ENCODE measurements at places on chromosomes 7 and 10.

- no peak overlapping the region for H3K4me3 ChIP-seq
- no peaks in the 10 kb centered on the region for H3K36me3 ChIP-seq
- H3K4me1 ChIP-seq, result no peaks in the 10 kb centered on the region
Observed at GRCh38 chr10:124122211-124122610, 28.8 kb upstream of the CHST15 start.

GRCh38 chr7:157816086-157816485 lies 479.3 kb downstream of the DNAJB6 start:
- H3K36me3 ChIP-seq, result no peaks in the 10 kb centered on the region
- H3K4me3 ChIP-seq, result no peak overlapping the region
- no peaks in the 10 kb centered on the region for H3K4me1 ChIP-seq
- H3K27me3 ChIP-seq, result no peaks in the 10 kb centered on the region

DNA sequence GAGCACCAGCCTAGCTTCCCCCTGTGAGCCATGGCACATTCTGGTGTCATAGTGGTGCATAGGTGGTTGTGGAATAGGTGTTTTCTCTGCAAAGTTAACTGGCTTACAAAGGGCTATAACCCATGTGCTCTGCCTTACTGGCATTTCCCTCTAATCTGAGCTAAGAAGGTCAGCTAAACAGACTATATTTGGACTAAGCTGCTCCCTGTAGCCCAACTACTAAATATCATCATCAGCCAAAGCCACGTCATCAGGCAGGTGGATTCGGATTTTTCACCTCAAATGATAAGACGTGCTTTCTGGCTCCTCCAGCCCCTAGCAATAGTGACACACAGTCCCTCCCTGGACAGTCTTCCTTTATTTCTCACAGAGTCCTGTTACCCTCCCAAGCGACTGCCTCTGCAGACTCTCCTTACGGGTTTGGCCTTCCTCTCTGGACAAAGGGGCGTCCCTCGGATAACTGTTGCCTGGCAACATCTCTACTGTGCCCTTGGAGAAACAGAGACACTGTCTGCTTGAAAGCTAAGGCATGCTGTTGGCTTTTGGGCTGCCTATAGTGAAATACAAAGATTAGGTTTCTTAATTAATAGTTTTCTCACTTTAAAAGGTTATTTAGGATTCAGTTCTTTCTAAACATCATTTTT lies 9.1 kb downstream of the SLC13A4 start:
- no peaks in the 10 kb centered on the region for H3K4me1 ChIP-seq
- no peaks in the 10 kb centered on the region for H3K36me3 ChIP-seq
- H3K4me3 ChIP-seq, result no peak overlapping the region
- peaks cover 16% of the 10 kb centered on the region for H3K27me3 ChIP-seq
- no peak for DNase-seq

DNA sequence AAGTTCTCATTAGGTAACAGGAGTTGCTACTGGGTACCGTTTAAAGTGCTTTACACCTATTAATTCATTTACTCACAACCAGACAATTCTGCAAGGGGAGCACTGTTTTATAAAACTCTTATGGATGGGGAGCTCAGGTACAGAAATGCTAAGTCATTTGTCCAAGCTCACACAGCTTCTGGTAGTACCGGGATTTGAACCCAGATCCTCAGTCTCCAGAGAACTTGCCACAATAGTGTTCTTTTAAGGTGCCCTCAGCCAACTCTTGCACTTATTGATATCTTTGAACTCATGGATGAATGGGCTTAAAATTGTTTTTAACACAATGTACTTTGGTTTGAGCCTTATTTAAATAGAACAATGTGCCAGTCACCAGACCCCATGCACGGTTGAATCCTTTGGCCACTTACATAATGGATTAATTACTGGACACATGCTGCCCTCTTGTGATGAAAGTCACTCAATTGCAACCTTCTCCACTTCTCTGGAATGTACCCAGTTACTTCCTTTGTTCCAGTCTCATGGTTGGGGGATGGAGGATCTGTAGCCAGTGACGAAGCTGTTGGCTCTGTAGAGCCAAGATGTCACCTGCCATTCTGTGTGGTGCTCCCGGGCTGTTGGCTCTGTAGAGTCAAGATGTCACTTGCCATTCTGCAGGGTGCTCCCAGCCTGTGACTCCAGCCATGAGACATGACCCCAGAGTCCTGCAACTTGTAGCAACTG lies 65.6 kb downstream of the NOD1 start:
- no peak overlapping the region for H3K4me3 ChIP-seq
- H3K27ac ChIP-seq, result no peak overlapping the region
- no peak for DNase-seq
- H3K36me3 ChIP-seq, result peaks cover 2% of the 10 kb centered on the region
- peaks cover 1% of the 10 kb centered on the region for H3K4me1 ChIP-seq
- no peaks in the 10 kb centered on the region for H3K27me3 ChIP-seq

DNA sequence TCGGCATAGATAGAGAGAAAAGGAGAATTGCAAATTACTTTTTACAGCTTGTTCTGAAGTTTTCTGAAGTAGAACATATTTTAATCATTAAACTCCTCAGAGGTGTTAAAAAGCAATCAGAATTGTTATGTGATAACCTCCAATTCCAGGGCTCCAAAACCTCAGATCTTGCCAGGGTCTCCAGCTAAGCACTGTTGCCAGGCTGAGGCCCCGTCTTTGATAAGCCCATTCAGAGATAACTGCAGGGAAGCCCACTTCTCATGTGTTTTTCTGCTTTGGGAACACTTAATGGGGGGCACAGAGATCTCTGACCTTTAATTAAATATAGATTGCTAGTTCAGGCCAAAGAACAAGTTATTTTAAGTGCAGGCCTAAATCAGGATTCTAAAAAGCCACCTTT lies 40.4 kb downstream of the GFRA1 start:
- no peaks in the 10 kb centered on the region for H3K4me1 ChIP-seq
- H3K4me3 ChIP-seq, result no peak overlapping the region
- H3K27me3 ChIP-seq, result peaks cover 1% of the 10 kb centered on the region
- no peak for DNase-seq
- H3K27ac ChIP-seq, result no peak overlapping the region
- no peaks in the 10 kb centered on the region for H3K36me3 ChIP-seq
